ENCODE measurements at places on chromosomes 2 and 18.

GRCh38 chr2:230738391-230738811, 25.8 kb downstream of the CAB39 start:
- no peak for DNase-seq

DNA sequence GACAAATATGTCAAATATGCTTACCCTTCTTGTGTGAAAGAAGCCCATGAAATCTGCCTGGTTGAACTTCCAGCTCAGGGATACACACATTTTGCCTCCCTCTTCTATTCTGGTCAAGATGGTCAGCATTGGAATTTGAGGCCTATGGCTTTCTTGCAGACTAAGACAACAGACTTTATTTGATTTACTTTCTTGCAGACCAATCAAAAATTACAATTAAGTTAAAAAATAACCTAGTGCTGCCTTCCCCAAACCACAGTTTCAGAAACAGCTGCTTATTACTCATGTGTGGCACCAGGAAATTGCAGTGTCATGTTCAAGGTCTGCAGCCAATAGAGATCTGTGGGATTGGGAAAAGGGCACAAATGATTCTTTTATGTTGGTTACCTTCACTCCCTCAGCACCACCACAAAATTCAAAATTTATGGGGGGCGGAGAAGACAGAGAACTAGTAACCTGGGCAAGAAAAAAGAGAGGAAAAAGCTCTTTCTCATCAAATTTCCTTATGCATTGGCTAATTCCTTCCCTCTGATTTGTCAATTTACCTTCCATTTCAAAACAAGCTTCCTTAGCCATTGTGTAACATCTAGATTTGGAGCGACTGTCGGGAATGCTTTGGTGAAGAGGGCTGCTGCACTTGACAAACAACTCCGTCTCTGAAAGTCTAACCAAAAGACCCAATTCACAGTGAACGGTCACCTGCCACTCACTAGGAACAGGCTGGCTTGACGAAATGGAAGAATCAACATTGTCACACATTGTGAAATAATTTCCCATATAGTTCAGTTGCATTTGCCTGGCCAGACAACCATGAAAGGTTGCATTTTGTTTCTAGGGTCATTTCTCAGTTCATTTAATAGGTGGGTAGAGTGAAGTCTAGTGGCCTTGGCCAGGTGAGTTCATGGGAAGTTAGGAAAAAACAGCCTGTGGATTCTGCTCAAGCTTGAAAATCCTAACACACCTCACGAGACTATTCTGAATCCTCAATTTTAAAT, 100.4 kb upstream of the FZD5 start:
- DNase-seq, result no peak

DNA sequence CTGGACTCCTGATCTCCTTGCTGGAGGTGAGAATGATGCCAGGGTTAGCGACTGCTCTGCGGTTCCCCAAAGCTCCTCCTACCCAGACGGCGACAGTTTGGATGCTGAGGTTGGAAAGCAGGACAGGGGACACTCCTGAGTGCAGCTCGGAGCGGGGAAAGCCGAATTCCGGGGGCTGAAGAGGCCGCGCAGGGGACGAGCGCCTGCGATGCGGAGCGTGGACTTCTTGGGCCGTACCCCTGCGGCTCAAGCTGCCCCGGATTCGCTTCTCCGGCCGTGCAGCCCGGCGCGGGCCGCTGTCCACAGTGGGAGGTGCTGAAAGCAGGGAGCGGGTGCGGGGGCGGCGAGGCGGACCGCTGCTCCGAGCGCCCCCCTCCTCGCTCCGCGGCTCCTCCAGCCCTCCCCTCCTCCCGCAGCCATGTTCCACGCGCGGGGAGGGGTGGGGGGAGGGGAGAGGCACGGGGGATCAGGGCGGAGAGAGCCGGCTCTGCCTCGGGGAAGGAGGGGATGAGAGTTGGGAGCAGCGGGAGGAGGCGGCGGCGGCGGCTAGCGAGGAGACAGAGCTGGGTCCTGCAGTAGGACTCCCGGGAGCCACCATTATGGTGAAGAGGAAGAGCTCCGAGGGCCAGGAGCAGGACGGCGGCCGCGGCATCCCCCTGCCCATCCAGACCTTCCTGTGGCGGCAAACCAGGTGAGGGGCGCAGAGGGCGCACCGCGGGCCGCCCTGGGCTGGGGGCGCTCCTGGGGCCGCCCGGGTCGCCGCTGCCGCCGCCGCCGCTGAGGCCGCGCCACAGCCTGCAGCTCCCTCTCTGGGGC, at the start of gene UNC80:
UNC80 (plus strand) TSS at position 359 of the 816 bp plus-strand sequence; CDS start at position 600, 241 bp downstream.
- no peak for DNase-seq

GRCh38 chr2:235713189-235713588, 219.3 kb downstream of the AGAP1 start:
- DNase-seq, result no peak

- no peak for DNase-seq
Measured at GRCh38 chr18:79354350-79354749, 41.4 kb upstream of the NFATC1 start.

- no peak for DNase-seq
Measured at GRCh38 chr2:75952173-75952572, 241.5 kb upstream of the GCFC2 start.

- no peak for DNase-seq
Measured at GRCh38 chr2:205566606-205567168, 115.6 kb upstream of the NRP2 start.

Measured in stimulated activated CD4-positive, alpha-beta T cell treated with anti-CD3 and anti-CD28 coated beads, Interleukin-15, amount 100 ng/mL, for 1 hour (primary cell).